ENCODE measurements at places on chromosomes 7 and 10.

DNA sequence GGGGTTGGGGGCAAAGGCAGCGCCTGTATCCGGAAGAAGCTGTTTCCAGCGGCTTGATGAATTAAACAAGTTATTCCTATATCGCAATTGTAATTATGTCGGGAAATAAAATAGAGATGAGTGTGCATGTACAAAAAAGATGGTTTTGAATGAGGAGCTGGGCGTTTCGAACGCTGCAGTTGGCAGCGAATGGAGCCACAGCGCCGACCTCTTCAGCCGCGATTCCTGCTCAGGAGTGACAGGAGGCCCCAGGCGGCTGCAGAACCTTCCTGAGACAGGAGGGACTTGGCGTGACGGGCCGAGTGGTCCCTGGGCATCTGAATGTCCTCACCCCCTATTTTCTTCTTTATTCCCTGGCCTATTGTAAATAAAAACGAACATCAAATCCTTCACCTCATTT is 184.9 kb downstream of the DNAJB6 start:
- no peak for DNase-seq

DNA sequence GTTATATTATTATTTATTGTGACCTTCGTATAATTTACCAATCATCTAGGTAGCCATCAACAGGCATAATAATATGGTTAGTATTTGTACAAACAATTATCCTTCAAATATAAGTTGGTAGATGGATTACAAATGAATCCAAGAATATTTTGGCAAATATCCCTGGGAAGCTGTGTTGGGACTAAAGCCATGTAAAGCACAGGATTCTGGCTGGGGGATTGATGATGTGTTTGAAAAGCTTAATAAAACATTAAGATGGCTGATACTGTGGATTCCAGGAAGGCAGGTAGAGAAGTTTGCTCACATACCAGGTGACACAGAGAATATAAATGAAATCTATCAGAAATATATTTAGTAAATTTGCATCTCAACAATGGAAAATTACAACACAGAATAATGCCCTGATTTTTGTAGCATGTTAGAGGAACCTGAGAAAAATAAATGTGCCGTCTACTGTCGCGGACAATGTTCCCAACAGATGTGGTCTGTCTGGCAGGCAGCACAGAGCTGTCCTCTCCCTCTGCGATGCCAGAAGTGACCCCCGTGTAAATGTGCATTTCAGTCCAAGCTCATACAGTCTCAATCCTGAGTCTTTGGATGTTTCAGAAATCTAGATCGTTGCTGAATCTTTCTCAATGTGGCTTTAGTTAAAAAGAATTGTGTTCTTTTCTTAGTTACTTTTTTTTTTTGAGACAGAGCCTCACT is 125.0 kb downstream of the TEX36 start:
- no peak for DNase-seq

- no peak for DNase-seq
Observed at GRCh38 chr7:45294559-45294958, 137.0 kb downstream of the RAMP3 start.

DNA sequence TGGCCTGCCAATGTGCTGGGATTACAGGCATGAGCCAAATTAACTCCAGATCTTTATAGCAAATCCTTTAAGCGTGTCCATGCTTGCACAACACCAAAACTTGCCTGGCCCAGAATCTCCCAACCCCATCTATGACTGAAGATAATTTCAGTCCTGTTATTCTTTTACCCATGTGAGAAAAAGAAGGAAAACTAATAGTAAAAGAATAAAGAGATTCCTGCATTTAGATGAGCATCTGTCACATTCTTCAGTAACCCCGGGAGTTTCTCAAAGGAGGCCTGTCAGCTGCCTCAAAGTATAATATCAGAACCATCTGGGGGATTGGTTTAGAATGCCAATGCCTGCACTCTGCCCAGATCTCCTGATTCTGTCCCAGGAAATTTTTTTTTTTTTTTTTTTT is 158.1 kb upstream of the KMT2E start:
- DNase-seq = no peak

DNA sequence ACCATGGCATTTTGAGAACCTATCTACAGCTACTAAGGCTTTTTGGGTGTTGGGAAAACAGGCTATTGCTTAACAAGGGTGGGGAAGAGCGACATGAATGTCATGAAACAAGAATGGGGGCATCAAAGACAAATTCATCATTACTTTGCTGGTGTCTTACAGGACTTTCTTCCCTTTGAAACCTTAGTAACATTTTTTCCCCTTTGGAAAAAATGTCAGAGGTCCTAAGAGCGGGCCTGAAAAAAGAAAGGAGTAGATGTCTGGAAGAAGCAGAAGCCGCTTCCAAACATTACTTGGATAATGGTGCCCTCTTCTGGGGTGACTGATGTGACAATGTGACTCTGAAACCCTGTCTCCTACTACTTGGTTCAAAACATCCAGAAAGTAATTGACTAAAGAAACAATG is 3.8 kb upstream of the DDX50 start:
- DNase-seq = no peak

DNA sequence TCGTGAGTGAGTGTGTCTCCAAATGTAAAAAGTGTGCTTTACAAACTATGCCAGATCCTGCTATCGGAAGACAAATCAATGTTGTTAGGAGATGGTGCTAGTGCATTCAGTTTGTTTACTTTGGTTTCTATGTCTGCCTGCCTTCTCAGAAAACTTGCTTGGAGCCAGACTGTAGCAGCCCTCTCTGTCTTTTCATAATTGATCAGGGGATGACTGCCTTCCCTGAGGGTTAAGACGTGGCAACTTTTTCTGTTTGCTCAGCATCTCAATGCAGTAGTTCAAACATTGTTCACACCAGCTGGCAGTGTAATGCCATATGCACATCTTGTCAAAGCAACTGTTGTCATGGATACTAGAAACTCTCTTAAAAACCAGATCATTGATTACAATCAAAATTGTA is 118.5 kb downstream of the FOXP2 start:
- no peak for DNase-seq

GRCh38 chr10:5545778-5546710 is 21.3 kb downstream of the CALML3 start:
- DNase-seq = no peak

- no peak for DNase-seq
Observed at GRCh38 chr7:128880791-128881457, 18.3 kb downstream of the ATP6V1F start.

DNA sequence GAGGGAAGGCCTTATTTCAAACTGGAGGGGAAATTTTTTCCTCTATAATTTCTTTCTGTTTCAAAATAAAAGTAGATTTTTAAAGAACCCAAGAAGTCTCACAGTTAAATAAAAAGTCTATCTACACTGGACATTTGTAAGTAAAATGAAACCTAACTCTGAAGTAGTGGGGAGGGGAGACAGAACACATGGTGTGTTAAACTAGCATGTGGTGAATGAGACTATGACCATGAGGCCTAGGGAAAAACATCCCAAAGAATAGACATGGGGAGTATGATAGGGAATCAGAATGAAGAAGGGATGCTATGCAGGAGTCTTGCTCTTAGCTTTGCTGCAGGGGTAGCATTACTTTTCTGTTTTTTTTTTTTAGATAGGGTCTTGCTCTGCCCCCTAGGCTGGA is 1061.3 kb upstream of the LRRTM3 start:
- DNase-seq = no peak

DNA sequence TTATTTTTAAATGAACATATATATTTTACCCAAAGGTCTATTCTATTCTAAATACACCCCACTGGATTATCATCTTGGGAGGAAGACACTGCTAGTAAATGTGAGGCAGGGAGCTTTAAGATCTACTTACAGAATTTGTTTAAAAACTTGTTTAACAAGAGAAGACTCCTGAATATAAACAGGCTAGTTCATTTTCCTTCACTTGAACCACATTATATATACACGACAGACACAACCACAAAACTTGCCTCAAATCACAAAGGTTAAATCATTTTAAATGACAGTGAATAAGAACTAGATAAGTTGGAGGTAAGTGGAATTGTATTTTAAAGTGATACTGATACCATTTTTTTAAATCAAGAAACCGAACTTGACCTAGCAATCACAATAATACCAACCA is 109.2 kb downstream of the ATE1 start:
- DNase-seq = no peak

DNA sequence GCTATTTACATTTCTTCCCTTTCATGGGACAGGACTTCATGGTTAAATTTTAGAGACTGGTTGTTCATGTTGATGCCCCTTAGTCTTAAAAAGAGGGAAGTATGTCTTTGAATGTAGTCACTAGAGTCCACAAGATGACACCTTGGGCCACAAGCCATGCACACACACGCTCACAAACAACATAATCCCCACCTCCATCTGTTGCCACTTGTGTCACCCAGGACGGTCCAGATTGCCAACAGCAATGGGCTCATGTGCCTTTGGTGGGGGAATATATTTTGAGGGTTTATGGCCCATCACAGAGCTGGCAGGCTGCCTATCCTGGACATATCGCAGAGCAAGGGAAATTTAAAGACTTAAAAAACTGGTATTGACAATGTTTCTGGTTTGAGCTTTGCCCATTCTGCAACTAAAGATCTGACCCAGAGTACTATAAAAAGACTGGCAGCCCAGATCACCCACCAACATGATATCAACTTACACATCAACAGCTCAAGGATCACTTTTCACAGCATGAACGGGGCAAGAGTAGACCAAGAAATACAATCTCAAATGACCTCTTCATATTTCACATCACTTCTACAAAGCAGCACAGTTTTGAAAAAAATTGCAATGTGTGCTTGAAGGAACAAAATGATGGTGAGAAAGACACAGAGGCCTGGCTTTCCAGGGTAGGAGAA is 50.5 kb downstream of the STRA8 start:
- no peak for DNase-seq

GRCh38 chr7:129569811-129570215 is 41.7 kb upstream of the NRF1 start:
- DNase-seq = no peak

DNA sequence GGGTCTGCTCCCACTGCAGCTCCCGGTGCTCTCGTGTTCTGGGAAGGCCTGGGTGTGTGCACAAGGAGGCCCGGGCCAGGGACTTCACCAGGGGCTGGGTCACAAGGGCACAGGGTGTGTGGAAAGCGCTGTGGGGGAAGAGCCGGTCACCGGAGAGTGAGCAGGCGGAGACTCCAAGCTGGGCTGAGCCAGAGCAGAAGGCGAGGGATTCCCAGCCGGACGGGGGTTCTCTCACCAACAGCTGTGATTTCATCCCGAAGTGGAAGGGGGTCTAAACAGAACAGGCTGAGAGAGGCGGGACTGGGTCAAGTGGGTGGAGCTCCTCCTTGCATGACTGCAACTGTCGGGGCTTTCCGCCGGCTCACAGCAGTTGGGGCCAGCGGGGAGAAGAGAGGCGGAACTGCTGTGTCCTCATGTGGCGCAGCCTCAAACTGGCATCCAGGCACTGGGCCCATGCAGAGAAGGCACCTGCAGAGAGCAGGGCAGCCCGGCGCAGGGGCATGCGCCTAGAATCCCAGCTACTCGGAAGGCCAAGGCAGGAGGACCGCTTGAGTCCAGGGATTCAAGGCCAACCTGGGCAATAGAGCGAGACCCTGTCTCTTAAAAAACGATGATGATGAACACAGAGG is 7.6 kb upstream of the ORAI2 start:
- peak; percentile 76 for DNase-seq

DNA sequence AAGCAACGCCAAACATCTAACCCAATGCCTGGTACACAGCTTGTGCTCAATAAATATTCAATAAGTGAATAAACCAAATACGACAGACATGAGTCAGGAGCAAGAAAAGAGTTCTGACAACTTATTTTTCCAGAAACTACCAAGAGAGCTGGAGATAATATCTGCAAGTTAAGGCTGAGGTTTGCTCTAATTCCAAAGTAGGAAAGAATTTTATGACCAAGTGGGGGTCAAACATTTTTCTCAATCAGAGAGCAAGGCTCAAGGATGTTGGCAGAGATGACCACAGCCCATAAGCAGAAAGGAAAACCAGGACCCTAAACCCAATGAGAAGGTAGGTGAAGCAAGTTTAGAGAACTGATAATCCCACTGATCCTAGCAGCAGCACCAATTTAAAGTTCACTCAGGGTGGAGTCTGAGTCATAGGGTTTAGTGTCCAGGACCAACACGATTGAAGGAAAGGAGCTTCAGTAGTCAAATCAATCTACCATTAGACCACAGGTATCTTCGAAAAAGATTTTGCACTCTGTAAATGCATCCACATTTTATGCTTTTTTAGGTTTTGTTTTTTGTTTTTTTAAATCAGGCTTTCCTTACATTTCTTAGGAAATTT is 49.3 kb upstream of the KCNIP2 start:
- DNase-seq = no peak

GRCh38 chr7:84100866-84101265 is 93.7 kb downstream of the SEMA3A start:
- DNase-seq = no peak

GRCh38 chr7:120550494-120551048 is 277.6 kb downstream of the KCND2 start:
- DNase-seq = no peak

GRCh38 chr10:23015021-23015707 is 80.2 kb upstream of the MSRB2 start:
- DNase-seq = no peak

- no peak for DNase-seq
Observed at GRCh38 chr10:32949221-32949678, 8.8 kb downstream of the ITGB1 start.

DNA sequence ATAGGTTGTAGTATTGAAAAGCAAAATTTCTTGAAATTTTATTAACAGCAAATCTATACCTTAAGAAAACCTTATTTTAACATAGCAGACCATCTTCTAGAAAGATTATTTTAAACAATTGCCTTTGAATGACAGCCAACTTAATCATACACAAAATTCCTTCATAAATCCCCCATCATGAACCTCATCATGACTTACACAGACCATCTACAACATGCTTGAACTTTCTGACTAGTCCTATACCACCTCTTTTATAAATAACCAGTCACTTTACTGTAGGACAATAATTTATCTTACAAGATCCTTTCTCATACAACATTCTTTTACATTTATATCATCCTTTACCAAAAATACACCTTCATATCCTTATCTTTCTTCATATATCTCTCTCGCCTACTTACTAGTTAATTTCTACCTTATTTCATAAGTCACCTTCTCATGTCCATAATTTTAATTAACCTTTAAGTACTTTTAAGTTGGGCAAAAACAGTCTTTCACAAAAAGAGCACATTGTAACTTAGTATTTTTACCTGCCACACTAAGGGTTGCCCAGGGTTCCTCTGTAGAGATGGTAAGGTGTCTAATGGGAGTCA is 16.6 kb upstream of the PTN start:
- no peak for DNase-seq

- peak; percentile 8 for DNase-seq
Observed at GRCh38 chr10:8088504-8088903, 34.0 kb downstream of the GATA3 start.

GRCh38 chr7:147062897-147063296 is 946.3 kb downstream of the CNTNAP2 start:
- no peak for DNase-seq

- DNase-seq = no peak
Observed at GRCh38 chr7:28195910-28196620, 15.5 kb upstream of the JAZF1 start.

GRCh38 chr7:50278120-50278519 is 26.4 kb upstream of the IKZF1 start:
- DNase-seq = no peak
